ENCODE measurements at places on chromosomes 4 and X.

DNA sequence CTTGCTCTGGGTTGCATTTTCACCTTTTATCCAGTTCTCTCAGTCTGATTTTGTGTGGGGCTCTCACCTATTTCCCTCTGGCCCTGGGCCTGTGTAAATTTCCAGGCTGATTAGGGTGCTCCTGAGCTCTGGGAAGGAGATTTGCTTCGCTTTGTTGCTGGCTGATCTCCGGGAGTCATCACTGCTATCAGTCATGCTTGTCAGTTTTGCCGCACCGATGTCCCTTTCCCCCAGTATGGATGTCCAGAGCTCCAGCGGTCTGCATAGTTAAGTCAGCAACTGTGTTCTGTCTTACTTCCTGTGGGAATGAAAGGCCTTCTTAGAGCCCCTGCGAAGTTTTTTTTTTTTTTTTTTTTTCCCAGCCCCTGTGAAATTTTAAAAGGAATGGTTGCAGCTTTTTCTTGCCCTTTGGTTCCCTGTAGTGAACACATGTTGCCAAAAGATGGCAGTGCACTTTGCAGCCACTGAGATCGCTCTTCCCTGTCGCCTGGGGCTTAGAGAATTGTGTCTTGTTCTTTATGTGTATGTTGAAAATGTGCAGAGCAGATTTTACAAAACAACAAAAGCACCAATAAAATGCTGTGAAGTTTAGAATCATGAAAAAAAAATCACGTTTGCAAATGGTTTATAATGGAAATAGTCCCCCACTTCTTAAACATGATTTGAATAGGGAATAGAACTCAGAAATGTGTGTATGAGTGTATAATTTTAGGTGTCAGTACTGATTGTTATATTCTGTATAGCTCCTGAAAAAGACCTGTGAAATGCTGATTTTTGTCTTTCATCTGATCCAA is 109.1 kb upstream of the SLC4A4 start:
- DNase-seq: peak; percentile 34

- DNase-seq: no peak
Observed at GRCh38 chrX:68675571-68675970, 28.1 kb downstream of the STARD8 start.

DNA sequence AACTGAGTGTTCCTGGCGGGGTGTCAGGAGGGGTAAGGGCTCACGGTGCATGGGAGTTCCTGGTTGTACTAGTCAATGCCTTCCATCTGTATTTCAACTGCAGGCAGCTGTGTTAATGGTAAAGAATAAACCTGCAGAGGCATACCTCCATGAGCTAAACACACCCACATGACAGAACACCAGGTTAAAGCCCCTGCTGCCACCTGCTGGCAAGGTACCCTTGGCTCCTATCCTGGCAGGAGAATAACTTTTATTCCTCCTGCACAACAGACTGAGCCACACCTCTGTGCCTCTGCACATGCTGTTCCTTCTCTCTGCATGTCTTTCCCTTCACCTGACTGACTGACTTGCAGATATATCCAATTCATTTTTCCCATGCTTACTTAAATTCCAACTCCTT is 11.1 kb downstream of the ITIH6 start:
- no peak for DNase-seq

- no peak for DNase-seq
Observed at GRCh38 chr4:100359441-100359840, 158.4 kb downstream of the EMCN start.

DNA sequence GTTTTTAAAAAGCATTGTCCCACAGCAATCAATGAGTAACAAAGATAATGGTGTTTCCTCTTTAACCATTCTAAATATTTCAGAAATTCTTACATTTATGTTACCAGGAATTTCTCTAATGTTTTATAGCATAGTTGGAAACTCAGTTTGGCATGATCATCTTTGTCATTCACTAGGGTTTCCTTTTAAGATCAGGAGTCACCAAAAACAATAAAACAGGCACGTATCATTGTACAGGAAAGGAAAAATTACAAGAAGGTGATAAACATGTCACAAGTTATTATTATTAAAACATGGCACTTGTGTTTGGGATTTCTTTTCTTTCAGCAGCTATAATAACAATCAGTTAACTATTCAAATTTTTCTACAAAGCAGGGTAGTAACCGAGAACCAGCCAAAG is 84.0 kb downstream of the SLC10A7 start:
- DNase-seq: no peak

- DNase-seq: no peak
Observed at GRCh38 chr4:94408549-94409374, 43.0 kb upstream of the PDLIM5 start.

DNA sequence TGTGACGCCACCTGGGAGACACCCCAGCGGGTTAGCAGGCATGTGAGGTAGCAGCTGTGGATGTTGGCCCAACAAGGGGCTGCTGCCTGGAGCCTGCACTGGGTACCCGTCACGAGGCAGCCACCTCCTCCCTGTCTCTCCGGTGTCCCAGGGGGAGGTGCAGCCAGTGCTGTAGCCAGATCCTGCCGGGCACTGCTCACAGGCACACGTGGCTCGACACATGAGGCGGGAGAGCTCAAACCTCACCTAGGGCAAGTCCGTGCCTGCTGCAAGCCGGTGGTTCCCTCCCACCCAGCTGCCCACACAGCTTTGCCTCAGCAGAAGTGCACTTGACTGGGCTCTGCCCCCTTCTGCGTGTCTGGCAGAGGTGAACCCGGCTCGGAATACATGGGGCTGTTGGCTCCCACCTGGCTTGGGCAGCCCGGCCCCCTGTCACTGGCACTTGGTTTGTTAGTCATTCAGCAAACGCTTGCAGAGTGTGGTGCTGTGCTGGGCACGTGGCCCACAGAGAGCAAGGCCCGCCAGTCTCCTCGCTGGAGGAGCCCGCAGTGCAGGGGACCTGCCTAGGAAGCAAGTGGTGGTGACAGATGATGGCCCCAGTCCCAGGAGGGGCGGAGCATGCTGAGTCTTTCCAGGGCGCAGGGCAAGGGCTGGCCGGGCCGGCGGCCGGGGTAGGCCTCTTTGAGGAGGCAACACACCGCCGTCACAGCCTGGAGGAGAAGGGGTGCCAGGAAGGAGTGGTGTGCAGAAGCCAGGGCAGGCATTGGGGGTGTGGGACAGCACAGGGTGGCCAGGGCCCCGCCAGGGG is 10.1 kb upstream of the SH3TC1 start:
- peak; percentile 86 for DNase-seq

- DNase-seq: peak; percentile 19
Observed at GRCh38 chr4:109406337-109406931, 27.2 kb upstream of the SEC24B start.

DNA sequence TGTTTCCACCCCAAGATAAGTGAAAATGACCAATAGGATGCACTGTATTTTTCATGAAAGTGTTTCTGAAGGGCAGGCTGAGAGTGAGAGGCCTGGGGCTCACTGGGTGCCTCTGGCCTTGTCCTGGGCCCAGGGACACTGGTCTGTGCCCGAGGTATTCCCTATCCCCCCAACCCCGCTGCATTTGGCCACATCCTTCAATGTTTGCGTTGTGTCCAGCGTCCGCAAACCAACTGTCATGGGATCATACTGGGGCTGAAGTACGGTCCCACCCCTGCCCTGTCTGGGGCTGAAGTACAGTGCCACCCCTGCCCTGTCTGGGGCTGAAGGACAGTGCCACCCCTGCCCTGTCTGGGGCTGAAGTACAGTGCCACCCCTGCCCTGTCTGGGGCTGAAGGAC is 22.0 kb upstream of the MSANTD1 start:
- no peak for DNase-seq

DNA sequence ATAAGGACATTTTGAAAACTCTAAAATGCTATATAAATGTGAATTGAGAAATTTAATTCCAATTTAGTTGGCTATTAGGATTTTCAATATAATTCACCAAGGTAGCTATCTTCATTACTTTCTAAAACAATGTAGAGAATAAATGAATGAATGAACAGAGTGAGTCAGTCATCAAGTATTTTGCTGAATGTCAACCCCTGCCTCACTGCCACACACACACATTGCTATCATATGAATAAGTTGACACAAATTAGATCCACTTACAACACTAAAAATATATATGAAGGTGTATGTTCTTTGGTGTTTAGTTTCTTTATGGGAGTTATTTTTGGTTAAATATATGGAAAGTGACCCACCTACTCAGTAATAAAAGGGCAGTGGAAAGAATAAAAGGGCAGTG is 141.4 kb upstream of the SMIM10 start:
- DNase-seq: no peak

DNA sequence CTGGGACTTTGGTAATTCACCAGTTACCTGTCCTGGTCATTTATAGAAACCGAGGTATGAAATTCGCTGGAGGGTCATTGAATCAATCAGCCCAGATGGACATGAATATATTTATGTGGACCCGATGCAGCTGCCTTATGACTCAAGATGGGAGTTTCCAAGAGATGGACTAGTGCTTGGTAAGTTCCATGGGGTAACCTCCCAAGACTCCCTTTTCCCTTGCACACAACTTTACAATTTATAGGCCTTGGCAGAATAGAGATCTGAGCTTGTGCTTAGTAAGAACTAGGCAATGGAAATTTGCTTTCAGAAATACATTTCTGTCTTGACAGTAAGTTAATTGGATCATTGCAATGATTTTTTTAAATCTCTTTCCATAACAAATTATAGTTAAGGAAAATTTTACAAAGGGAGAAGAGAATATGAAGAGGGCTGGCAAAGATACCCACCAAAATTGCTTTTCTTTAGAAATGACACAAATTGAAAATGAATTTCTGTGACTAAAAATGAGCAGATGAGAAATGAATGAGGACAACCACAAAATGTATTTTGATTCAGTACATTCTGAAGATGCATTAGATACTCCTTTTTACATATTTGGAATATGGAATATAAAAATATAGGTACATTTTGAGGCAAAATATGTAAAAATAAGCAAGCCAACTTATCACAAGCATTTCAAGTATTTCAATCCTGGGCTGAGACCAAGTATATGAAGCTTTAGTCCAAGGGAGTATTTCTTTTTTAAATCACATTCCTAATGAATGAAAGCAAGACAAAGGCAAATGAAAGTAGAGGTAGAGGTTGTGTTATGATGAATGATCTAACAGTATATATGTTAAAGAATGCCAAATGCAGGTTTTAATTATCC is 45.9 kb downstream of the PDGFRA start:
- DNase-seq: no peak

DNA sequence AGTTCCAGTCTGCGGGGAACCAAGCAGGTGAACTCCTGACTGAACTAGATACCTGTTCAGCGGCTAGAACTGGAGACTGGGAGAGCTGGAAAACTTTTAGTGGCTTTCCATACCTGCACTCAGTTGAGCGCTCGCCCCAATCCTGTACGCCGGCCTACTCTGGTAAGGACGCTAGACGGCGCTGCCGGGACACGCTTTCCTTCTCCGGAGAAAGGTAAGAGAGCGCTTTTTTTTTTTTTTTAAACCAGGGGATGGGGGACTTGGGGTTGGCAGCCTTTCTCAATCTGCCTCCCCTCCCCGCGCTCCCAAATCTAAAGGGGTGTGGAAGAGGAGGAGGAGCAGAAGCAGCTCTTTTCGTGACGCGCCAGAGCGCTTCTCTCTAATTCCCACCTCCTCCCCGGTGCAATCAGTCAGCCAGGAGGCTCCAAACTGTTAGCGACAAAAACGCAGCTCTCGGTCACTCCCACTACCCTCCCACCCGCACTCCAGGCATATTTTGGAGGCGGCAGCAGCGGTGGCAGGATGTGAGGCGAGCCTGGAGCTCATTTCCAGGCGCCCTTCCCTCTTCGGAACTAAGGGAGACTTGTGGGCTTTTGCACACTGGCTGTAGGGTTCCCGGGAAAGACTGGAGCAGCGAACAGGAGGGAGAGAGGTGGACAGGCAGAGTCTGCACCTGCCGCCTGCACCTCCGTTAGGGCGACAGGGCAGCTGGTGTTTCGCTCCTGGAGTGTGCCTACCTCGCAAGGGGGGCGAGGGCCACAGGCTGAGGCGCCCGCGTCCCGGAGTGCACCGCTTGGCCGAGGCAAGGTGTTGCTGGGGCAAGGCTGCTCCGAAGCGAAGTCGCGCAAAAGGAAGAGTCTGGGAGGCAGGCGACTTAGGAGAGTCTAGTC is at the start of gene IL1RAPL2:
Gene IL1RAPL2 (plus strand): TSS at position 409 of the 890 bp plus-strand sequence.
- DNase-seq: peak; percentile 0

GRCh38 chr4:122053186-122053585 is 98.9 kb upstream of the BLTP1 start:
- DNase-seq: no peak

DNA sequence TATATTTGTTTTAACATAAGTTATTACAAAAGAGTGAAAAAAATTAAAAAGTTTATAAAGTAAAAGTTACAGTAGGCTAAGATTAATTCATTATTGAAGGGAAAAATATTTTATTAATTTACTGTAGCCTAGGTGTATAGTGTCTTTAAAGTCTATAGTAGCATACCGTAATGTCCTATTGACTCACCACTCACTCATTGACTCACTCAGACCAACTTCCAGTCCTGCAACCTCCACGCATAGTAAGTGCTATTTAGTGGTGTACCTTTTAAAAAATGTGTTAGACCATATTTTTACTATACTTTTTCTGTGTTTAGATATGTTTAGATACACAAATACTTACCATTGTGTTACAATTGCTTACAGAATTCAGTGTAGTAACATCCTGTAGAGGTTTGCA is 841.1 kb downstream of the CENPC start:
- DNase-seq: no peak

DNA sequence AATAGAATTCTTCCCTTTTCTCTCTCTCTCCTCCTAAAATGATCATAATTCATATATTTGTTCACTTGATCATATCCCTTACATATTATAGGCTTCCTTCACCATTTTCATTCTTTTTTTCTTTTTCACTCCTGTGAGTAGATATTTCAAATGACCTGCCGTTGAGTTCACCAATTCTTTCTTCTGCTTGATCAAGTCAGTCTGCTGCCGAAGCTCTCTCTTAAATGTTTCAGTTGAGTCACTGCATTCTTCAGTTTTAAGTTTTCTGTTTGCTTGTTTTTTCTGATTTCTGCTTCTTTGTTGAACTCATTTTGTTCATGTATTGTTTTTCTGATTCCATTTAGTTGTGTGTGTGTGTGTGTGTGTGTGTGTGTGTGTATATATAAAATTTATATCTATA is 354.3 kb downstream of the GPAT3 start:
- DNase-seq: no peak

GRCh38 chrX:155745792-155746191 is 133.0 kb upstream of the TMLHE start:
- peak; percentile 82 for DNase-seq

GRCh38 chr4:173167758-173168395 is 734 bp upstream of the GALNT7 start:
- DNase-seq: peak; percentile 43

- peak; percentile 55 for DNase-seq
Observed at GRCh38 chr4:156968479-156968984, 3.1 kb downstream of the PDGFC start.

- DNase-seq: no peak
Observed at GRCh38 chr4:177220376-177220775, 89.3 kb upstream of the NEIL3 start.

DNA sequence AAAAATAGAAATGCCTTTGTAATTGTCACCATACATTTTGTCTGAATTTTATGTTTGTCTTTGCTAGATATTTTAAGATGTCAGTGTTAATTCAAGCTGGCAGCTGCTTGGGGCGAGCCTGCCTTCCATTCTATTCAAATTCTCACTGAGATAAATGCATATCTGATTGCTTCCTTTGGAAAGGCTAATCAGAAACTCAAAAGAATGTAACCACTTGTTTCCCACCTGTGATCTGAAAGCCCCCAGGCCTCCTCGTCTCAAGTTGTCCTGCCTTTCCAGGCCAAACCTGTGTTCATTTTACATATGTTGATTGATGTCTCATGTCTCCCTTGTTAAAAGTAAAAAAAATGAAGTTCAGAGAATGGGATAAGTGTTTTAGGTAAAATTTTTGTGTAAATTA is 318.7 kb upstream of the TECRL start:
- no peak for DNase-seq

Measured in COR-L47 (cell line).